Stimulated activated CD4-positive, alpha-beta T cell treated with anti-CD3 and anti-CD28 coated beads, Interleukin-4, amount 100 ng/mL, for 4 hours (primary cell): ENCODE measurements at places on chromosomes 1 and 21.
A peak's percentile ranks its signal among the peaks of the same experiment; 100 is the strongest.

DNA sequence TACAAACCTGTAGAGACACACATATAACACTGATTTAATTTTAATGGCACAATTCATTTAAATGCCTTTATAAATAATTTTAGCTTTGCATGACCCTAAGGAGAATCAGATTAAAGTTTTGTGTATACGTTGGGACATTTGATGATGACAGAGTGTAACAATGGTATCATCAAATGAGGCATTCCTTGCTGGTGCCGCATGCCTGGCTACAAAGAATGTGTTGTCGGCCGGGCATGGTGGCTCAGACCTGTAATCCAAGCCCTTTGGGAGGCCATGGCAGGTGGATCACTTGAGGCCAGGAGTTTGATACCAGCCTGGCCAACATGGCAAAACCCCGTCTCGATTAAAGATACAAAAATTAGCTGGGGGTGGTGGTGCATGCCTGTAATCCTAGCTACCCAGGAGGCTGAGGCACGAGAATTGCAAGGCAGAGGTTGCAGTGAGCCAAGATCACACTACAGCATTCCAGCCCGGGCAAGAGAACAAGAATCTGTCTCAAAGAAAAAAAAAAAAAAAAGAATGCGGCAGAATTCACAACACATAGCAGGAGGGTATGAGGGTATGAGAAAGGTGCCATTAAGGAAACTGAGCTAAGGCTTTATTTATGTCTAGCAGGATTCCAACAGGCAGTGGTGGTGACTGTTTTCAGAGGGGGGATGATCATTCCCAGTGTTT lies 58.9 kb downstream of the PTPN14 start:
- no peak for DNase-seq

DNA sequence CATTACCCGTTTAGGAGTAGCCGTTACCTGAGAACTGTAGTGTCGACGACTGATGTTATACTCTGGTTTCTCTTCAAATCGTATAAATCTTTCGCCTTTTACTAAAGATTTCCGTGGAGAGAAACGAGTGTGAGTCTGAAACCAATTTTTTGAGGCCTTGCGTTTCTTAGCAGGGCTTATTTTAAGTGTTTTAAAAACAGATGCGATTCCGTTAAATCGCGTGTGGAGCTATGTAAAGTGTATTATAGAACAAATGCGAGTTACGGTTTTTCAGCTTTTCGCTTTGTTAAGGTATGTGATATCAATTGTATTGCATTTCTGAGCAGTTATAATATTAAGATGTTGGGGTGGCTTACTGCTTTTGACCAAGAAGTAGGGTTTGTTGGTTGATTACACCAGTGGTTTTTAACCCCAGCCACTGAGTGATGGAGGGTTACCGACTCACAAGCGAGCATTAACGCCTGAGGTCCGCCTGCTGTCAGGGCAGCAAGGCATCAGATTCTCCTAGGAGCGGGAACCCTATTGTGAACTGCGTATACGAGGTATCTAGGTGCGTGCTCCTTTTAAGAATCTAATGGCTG lies 18.0 kb downstream of the KIAA2013 start:
- no peak for DNase-seq

DNA sequence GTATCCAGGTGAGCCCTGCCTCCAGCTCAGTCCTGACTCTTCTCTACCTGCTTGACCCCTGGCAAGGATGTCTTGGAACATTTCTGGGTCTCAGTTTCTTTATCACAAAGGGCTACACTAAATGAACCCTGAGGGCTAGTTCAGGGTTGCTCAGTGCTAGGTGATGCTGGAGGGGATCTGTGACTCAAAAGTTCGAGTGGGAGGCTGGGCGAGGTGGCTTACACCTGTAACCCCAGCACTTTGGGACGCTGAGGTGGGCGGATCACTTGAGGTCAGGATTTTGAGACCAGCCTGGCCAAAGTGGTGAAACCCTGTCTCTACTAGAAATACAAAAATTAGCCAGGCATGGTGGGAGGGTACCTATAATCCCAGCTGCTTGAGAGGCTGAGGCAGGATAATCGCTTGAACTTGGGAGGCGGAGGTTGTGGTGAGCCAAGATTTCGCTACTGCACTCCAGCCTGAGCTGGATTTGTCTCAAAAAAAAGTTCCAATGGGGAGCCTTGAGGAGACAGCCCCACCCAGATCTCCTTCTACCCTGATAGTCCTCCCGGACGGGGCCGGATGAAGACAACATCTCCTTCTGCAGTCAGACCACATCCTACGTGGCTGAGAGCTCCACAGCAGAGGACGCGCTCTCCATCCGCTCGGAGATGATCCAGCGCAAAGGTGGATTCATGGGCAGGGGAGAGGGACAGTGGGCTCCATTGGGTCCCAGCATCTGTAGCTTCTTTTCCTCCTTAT lies 48.9 kb downstream of the YARS1 start:
- DNase-seq: no peak

DNA sequence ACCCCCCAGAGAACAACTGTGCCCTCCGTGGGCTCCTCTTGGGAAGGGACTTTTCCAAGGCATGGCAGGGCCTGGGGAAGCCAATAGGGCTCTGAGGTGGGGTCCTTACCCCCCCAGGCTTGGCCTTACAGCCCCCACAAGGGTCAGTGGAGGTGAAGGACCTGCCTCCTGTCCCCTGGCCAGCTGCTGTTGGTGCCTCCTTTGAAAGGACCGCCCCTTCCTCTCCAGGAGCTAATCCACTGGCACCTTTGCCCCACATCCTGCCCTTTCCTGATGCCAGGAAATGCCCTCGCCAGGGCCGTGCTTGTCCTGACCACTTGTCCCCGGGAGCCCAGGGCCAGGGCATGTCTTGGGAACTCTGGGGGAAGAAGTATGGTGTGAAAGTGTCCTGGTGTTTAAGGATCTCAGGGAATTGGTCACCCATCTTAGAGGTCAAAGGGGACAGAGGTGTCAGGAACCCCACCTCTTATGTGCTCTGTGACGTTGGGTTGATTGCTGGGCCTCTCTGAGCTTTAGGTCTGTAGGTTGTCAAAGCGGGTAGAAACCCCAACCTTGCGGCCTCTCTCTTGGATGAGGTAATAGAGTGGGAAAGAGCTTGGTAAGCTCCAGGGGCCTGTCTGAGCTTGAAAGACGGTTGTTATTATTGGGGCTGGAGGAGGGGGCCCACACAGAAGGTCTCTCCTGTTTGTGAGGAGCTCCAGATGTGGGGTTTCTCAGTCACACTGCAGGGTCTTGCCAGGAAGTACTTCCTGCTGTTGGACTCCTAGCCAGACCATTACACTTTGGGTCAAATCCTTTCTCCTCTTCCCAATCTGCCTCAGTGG lies 2.8 kb downstream of the KCNQ4 start:
- DNase-seq: no peak

- no peak for DNase-seq
Measured at GRCh38 chr1:188590641-188591040, 1761.9 kb downstream of the PLA2G4A start.

- DNase-seq: no peak
Measured at GRCh38 chr1:104617474-104617873, 867.8 kb downstream of the AMY1C start.

DNA sequence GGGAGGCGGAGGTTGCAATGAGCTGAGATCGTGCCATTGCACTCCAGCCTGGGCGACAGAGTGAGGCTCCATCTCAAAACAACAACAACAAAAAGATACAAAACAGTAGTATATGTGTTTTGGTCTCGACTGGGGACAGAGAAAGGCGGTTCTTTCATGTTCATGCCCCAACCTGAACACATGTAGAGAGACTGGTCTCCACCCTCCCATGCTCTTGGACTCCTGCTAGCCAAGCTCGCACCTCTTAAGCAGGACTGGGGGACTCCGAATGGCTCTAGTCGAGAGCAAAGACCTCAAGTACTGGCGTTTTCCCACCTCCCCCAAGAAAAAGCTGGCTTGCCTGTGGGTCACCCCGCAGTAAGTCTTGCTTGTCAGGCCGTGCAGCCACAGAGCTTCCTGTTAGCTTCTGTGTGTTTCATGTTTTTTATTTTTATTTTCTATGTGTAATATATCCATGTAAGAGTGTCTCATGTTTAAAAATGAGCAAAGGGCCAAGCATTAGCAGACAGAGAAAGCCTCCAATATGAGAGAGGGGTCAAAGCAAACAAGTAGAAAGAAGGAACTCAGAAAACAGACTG lies 91.6 kb downstream of the SCCPDH start:
- DNase-seq: no peak

DNA sequence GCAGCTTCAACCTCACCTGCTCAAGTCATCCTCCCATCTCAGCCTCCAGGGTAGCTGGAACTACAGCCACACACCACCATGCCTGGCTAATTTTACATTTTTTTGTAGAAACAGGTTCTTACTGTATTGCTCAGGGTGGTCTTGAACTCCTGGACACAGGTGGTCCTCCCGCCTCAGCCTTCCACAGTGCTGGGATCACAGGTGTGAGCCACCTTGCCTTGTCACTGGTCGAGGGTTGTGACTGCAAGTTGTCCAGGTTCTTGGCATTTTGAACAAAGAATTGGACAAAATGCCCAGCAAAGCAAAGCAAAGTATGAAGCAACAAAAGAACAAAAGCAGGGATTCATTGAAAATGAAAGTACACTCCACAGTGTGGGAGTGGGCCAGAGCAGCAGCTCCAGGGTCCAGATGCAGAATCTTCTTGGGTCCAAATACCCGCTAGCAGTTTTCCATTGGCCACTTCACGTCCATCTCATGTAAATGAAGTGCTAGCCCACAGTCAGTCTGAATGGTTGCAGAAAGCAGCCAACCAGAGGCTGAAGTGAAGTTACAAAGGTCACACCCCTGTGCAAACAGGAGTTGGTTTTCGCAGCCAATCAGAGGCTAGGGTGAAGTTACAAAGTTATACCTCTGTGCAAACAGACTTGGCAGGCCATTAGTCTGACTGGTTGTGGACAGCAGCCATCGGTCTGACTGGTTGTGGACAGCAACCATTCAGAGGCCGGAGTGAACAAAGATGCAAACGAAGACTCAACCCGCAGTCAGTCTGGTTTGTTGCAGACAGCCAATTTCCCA lies 109.5 kb upstream of the KIF26B start:
- DNase-seq: no peak

DNA sequence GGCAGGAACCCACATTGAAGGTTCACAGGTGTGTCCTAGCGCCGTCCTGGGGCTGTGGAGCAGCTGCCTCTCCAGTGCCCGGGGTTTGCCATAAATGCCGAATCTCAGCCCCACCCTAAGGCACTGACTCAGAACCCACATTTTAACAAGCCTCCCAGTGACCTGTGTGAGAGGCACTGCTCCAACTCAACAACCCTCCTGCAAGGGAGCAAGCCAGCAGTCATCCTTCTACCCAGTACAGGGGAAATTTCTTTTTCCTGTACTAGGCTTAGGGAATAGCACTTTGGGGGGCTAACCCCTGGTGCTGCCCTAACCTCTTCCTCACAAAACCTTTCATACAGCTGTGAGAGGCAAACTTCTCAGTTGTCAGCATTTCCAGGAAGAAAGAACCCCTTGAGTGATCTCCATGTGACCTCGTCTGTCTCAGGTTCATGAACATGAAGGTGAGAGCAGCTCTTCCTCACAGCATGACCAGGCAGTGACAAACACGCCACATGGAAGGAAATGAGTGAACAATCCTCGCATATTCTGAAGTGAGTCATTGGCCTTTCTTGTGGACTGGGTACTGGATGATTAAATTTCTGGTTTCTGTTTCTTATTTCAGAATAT lies 11.4 kb upstream of the BCAR3 start:
- DNase-seq: peak; percentile 28

DNA sequence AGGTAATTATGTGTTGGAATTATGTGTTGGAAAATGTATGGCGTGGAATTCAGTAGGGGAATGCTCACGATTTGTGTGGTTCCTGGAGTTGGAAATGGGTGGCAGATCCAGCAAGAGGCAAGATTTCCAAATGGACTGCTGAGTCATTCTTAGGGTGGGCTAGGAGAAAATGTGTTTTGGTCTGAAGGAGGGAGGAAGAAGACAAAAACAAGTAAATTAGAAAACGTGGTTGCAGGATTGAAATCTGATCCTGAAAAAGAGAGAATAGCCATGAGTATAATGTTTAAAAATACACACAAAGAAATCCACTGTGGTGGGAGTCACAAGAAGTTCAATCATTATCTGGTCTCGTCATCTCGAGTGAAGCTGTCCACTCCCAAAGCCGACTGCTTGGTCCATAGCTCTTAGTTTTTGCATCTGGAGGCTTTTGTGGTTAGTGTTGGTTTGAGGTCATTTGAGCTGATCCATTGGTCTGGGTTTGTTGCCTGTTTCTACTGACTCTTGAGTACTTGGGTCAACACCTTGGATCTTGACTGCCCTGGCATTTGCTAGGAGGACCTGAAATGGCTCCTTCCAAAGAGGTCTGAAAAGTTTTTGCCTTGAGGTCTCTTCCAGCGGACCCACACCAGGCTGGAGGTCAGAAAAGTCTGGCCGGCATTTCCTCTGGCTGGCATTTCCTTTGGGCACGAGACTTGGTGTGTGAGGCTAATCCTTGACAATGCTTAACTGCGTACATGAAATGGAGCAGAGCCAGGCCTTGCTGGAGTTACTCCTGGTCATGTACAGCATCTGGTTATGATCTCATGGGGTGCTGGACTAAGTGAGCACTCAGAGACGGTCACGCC lies 9.2 kb downstream of the MX2 start:
- DNase-seq: no peak

DNA sequence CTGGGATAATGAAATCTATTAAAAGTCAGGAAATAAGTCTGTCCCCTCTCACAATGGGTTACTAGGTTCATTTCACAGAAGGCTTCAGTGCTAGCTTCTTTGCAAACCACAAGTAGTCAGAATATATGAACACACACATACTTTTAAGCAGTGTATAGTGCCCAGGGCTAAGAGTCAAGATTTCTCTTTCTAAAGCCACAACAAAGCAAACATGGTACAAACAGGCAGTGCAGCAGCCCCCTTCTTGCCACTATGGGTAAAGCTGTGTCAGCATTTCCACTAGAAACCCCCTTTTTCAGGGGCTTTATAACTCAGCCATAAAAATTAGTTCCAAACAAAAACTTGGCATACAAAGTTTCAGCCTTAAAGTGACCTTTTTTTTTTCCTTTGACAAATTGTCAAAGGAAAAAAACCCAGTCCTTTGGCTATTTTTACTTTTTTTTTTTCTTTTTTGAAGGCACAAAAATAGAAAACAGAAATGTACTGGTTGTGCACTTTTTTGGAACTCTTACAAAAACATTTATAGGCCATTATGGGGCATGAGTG lies 315.4 kb downstream of the LMO4 start:
- DNase-seq: no peak

GRCh38 chr1:222124602-222125001 lies 382.7 kb upstream of the DUSP10 start:
- DNase-seq: no peak

DNA sequence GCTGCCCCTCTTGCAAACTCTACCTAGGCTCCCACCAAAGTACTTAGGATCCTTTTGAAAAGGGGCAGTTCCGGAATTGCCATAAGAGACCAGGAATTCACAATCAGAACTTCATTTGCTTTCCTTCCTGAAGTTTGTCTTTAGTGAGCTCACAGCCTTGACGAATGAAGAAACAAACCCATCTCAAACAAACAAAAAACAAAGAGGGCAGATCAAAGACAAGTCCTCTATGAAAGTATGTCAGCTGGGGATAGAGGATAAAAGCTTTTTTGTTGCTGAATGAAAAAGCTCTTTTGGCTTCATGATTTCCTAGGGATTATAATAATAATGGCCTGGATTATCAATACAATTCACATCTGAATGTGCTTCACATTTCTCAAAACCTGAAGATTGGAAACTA lies 357.9 kb upstream of the DUSP10 start:
- DNase-seq: no peak

- peak; percentile 16 for DNase-seq
Measured at GRCh38 chr1:159798893-159799292, 3.3 kb upstream of the FCRL6 start.

- no peak for DNase-seq
Measured at GRCh38 chr21:25905126-25905525, 170.4 kb downstream of the GABPA start.
